ENCODE measurements at places on chromosomes 3 and 15. TPM values are rescaled to one million over a fixed set of nuclear protein-coding genes. Genes with fewer than 3 reads are reported as not detected.

DNA sequence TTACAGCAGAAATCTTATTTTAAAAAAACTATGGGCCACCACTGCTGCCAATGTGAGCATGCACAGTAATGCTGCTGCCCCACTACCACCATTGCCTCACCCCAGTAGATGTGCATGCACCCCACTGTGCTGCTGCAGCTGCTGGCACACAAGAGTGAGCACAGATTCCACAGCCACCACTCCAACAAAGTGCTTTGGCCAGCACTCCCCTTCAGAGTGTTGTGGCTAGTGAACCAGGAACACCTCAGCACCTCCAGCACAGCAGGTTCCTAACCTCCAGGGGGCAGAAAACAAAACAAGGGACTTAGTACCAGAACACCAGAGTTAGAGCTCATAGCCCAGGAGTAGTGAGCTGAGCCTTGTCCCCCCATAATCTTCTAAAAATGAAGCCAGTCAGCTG, 629.6 kb downstream of the PYDC2 start:
- peak; percentile 80 for DNase-seq

DNA sequence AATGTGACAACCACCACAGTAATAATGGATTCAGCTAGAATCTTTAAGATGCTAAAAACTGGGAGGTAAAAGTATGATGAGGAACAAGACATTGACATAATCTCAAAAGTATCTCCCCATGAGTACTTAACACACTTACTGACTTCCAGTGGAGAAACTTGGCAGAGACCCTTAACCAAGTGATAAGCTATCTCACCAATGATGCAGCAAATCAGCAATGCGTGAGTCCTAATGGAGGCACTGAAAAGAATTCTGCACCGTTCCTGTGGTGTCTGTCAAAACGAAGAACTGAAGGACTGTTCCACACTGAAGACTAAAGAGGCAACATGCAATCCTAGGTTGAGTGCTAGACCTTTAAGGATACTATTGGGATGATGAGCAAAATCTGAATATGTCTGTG, 67.9 kb upstream of the OCA2 start:
- no peak for DNase-seq

DNA sequence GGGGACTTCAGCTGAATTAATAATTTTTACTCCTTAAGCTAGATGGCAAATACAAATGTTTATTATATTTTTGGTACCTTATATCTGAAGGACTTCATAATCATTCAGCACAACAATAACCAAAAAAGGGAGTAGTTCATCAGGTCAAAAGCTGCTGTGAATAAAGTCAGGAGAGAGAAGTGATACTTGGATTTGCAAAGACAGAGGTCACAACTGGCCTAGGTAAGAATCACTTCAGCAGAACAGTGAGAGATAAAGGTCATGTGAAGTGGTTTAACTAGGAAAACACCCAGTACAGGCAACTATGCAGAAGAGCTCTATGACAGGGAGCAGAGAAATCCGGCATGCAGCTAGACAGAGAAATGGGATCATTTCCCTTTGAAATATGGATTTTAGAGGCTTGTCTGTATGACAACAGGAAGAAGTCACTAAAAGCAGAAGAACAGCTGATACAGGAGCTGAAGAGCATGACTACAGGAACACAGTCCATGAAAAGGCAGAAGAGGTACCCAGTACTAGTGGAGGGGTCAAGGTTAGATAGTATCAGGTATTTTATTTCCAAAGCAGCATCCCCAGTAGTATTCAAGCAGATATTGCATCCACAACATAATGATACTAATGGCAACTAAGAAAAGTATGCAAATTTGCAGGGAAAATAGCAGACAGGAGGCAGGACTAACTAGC, 25.7 kb downstream of the ZMAT3 start:
- no peak for DNase-seq

- no peak for DNase-seq
These were observed 241.6 kb downstream of the SCAPER start for GRCh38 chr15:76663529-76663928.

DNA sequence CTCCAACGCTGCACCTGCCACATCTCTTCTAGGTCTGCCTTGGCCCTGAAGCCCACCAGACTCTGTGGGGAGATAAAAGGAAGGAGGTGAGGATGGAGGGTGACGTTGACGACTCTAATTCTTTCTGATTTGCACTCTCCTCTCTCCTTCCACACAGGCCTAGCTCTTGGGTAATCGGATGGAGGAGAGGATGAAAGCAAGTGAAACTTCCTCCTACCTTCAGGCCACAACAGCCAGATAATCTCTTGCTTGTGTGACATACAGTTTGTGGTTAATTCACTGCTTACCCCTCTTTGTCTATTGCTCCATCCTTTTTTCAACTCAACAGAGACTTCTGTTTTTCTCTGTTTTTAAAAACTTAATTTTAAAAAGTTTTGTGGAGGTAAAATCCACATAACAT, 208.1 kb downstream of the SV2B start:
- no peak for DNase-seq

DNA sequence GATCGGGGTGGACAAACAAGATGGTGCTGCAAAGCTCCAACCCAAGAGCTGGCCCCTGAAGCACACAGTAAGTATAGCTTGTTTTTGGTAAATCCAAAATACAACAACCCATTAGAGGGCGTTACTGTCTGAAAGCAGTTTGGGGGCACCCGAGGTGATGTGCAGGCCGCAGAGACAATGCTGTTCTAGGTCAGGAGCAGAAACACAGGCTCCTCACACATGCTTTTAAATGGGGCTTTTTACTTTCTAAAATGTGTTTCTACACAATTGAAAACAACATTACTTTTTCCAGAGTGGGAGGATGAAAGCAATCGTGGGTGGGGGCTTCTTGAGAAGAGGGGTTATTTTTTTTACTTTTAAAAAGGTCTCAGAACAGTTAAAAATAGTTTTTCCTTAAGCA, 1029.3 kb upstream of the CFAP20DC start:
- DNase-seq: no peak

DNA sequence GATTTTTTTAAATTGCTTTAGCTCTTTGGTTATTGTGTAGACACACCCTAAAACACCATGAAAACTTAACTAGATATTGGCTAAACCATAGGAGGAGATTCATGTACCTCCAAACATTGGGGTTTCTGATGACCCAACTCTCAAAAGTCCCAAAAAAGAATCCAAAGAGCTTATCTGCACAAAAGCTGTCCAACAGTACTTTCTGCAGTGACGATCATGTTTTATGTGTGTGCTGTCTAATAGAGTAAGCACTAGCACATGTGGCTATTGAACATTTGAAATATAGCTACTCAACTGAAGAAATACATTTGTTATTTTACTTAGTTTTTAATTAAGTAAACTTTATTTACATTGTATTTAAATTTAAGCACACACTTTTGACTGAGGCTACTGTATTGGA, 818.2 kb upstream of the LMCD1 start:
- DNase-seq: no peak

- no peak for DNase-seq
These were observed 140.5 kb upstream of the MLF1 start for GRCh38 chr3:158430448-158430847.

DNA sequence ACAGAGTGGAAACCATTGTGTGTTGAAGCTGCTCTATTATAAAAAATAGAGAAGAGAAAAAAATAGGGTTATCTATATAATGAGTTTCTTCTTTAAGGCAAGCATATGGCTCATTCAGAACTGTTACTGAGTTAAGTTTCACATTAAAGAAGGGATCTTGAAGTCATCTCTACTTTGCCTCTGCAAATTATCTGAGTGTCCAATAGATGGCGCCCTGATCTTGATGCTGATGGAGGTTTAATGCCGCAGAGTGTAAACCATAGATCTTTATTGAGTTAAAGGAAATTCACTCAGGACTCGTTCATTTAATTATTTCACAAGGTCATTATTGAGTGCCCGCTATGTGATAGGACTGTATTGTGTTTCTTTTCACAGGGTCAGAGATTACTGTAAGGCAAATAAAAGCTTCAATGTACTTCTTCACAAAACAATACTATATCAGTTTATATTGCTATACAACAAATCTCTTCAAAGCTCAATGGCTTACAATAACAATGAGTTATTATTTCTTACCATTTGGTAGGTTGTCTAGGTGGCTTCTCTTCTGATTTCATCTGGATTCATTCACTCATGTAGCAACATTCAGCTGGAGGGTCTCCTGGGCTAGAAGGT, 171.4 kb downstream of the NSUN3 start:
- peak; percentile 82 for DNase-seq

GRCh38 chr15:94457661-94458060, 226.3 kb downstream of the MCTP2 start:
- DNase-seq: no peak

DNA sequence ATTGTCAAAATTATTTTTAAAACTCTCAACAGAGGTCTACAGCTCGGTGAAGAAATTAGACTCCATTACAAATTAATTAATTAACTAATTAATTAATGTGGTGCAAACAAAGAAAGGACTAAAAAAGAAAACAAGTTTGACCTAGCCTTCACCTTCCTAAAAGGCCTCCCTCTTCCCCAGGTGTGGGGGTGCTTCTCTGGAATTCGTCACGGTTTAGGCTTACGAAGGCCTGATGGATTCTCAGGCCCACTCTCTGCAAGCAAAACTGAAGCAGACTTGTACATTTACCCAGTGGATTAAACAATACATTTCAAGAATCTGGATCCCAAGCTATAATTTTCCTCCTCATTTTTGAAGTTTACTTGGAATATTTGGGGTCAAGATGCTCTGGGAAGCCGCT, 88.6 kb downstream of the TM4SF4 start:
- no peak for DNase-seq

- DNase-seq: peak; percentile 58
These were observed 240.0 kb downstream of the MBNL1 start for GRCh38 chr3:152508705-152509104.

- no peak for DNase-seq
These were observed 9.8 kb downstream of the ANKRD28 start for GRCh38 chr3:15787941-15788340.

GRCh38 chr15:86840996-86841395, 761.3 kb downstream of the AGBL1 start:
- DNase-seq: no peak

DNA sequence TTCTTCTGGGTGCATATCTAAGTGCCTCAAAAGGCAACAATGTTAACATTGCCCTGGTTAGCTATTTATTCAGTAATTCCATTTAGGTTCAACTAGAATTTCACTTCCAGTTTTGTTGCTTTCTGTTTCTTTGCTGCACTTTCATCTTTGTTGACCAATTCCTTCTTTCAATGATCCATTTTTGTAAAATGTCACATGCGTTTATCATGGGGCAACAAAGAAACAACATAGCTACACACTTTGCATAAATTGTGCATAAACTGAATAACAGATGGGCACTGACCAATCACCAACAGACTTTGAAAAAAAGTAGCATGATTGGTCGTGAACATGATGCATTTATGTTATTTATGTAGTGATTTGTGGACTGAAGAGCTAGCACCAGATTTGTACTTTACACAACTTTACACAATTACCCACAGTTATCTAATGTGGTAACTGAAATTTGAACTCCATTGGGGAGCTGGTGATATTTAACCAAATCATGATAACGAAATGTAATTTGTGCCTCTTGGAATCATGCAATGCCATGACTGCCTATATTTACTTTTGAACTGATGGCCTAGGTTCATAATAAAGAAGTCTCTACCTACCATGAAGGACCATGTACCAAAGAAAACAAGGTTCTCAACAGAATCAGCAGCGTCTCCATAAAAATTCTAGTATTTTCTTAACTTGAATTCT, 7.1 kb upstream of the CPOX start:
- no peak for DNase-seq

DNA sequence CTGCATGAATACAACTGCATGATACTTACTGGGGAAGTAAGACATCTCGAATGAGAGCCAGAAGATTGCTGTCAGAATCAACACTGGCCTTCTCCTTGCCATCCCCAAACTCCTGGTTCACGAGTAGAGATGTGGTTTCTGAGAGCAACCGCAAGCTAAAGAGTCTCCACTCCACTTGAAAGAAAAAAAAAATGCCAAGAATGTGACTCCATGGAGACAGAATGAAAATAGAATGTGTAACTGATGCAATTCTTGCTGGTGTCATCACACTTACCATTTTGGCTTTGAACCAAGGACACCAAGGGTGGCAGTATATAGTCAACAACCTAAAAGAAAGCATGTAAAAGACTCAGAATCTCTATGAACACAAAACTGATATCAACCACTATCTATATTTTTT, 280.4 kb downstream of the ULK4 start:
- no peak for DNase-seq

GRCh38 chr15:61479613-61480012, 250.5 kb upstream of the RORA start:
- DNase-seq: no peak

- no peak for DNase-seq
These were observed 2.0 kb downstream of the TMEM62 start for GRCh38 chr15:43135351-43135750.

GPR149 gene
- total RNA-seq: not detected

CLDN18 gene
- total RNA-seq: not detected

IGF2BP2 gene
- total RNA-seq: 0.18 TPM

HIGD2B gene
- total RNA-seq: not detected

ARPIN gene
- total RNA-seq: not detected

PPP4R2 gene
- 61.5 TPM for total RNA-seq

CPNE9 gene
- 0.18 TPM for total RNA-seq

PAQR9 gene
- not detected for total RNA-seq

TMEM266 gene
- total RNA-seq: not detected

KNG1 gene
- total RNA-seq: not detected
